Ovary (tissue), 10 donors: ENCODE measurements at places on chromosomes 3 and 15. TPM values are rescaled to one million over a fixed set of nuclear protein-coding genes. Genes with fewer than 3 reads are reported as not detected.

- no peak for DNase-seq
These were observed 35.0 kb downstream of the DRD3 start for GRCh38 chr3:114143817-114144216.

- no peak for DNase-seq
These were observed 113.3 kb upstream of the MBNL1 start for GRCh38 chr3:152155246-152156020.

DNA sequence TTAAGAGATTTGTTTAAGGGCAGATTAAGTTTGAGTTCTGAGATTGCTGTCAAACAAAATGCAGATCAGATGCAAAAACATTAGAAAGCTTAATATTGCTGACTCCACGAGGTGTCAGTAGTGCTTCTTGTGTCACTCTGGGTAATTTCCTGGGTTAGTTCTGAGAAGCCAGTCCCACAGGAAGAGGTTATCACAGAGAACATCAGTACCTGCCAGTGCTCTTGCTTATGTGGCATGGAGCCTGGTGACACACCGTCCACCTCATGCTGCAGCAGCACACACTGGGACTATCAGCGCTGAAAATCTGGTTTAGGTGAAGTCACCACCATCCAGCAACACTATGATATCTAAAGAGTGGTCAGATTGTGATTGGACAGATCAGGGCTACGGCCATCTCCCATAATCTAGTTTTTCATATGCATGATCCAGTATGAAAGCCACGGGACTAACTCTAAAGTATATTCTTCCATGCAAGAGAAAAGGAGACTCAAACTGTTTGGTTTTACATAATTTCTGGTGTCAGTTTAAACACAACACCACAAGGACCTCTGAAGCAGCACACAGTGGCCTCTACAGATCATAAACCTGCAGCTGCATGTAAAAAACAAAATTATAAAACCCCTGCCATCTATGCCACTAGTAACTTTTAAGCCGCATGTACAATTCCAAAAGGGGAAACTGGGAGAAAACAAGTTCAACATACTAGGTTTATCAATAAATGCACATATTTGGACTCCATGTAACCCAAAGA is 36.1 kb upstream of the MYO5C start:
- no peak for DNase-seq

DNA sequence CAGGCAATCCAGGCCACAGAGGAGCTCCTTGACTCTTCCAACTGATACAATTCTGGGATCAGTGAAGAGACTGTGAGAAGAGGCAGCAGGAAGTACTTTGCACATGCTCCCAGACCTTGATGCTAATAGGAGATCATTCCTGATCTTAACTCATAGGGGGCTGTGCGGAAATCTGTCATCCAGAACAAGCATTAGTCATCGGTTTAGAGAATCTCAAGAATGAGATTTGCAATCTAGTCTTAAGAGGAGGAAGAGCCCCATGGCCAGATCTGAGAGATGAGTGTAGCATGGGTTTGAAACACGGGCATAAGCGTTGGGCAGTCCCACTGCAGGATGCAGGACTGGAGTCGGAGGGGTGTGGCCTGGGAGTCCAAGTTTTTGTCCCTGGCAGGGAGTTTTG is 1081.1 kb downstream of the NAALADL2 start:
- DNase-seq, result no peak

DNA sequence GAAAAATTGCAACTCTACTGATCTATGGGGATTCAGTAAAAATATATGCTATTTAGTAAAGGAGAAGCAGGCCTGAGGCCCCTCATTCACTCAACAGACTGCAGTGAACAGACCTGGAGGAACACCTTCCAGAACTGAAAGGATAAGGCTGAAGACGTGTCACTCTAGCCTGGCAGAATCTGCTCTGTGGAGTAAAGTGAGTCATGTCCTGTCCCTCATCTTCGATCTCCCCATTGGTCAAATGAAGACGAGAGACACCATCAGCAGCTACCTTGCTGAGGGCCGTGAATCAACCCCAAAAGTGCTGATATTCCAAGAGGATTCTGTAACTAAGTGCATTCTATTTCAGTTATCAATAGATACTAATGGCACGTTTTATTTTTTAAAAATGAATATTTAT is 359.7 kb downstream of the FGF12 start:
- no peak for DNase-seq

The VPS13C gene
- total RNA-seq, result 78.1 TPM

DNA sequence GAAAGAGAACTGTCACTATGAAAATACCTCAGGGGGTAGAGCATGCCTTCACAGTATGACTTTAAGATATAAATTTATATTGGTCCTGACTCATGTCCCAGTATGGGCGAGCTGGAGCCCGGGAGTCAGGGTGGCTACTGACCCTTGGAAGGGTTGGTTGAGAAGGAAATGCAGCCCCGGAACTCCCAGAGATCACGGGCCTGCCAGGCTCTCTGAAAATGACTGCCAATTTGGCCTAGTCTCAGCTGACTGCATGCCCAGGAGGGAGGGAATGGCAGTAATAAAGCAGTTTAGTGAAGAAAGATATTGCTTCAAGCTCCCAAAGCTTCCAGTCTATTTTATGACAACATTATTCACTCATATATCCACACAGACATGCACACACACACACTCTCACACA is 299.0 kb downstream of the NR2F2 start:
- DNase-seq, result peak; percentile 12

GRCh38 chr3:35867791-35868190 is 228.5 kb downstream of the ARPP21 start:
- no peak for DNase-seq

The CTXN2 gene
- not detected for total RNA-seq

The POLQ gene
- 0.41 TPM for total RNA-seq
